ENCODE measurements at places on chromosomes 16 and 17.

DNA sequence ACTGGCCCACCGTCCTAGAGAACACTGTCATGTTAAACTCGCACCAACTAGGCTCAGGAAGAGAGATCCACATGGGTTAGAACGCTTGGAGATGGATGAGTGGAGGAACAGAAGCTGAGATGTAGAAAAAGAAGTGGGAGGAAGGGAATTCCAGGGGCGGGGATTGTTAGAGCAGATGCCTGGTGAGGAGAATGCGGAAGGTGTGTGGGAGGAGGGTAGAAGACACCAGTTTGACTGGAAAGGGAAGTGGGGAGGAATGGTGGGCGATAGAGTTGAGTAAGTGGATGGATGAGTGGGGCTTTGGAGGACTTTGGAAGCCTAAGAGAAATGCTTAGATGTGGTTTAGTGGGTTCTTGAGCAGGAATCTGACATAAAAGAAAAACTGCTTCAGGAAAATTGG, 37.4 kb downstream of the DHX38 start:
- DNase-seq: no peak

DNA sequence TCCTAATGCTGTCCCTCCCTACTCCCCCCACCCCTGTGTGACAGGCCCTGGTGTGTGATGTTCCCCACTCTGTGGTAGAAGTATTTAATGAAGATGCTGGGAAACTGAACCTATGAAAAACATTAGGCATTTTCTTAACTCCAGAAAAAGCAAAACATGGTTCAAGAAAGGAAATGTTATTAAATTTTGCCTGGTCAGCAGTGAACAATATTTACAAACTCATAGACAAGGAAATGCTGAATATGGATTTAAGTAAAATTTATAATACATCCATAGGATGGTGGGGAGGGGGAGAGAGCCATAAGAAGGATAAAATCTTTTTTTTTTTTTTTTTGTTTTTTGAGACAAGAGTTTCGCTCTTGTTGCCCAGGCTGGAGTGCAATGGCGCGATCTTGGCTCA, 10.8 kb upstream of the CRYBA1 start:
- DNase-seq: no peak

DNA sequence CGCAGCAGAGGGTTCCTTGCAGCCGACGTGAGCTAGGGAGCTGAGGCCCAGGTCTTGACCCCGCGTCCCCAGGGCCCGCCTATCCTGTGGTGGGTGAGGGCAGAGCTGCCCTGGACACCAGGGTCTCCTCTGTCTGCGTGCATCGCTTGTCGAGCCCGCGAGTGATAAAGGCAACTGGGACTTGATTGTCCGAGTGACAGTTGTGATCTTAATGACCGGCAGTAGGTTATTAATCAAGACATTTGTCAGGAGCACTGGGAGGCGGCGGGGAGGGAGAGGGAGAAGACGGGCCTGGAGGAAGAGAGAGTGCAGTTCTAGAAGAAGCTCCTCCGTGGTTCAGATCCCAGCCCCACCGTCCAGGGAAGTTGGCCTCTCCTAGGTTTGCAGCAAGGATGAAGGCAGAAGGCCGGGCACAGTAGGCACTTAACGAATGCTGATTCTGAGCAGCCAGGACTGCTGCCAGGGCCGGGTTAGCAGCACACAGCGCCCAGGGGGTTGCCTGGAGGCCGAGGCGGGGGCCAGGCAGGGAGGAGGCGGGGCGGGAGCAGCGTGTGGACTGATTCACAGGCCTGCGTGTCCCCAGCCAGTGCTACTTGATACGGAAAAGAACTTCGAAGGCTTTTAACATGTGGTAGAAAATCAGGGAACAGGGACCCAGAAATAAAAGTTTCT, 11.3 kb upstream of the GSE1 start:
- no peak for DNase-seq

- DNase-seq: no peak
These were observed 33.3 kb downstream of the WFDC1 start for GRCh38 chr16:84327926-84328505.

- DNase-seq: no peak
These were observed 254.3 kb upstream of the TNRC6C start for GRCh38 chr17:77704048-77704815.

DNA sequence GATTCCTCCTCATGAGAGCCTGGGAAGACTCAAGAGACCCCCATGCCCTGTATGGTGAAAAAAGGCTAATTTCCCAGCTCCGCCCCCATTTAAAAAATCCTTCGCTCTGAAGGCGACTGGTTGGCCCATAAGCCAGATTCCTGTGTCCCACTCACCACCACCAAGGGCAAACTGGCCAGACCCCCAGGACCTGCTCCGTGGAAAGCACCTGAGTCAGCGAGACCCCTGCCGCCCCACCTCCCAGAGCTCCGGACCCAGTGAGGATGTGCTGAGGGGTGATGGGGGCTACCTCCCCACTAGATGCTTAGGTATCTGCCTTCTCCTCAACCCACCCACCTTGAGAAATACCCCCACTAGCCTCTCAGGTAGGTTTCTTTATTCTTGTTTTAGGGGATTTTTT, 42.2 kb downstream of the RBFOX3 start:
- no peak for DNase-seq

GRCh38 chr16:1177053-1177452, 24.1 kb downstream of the CACNA1H start:
- no peak for DNase-seq

DNA sequence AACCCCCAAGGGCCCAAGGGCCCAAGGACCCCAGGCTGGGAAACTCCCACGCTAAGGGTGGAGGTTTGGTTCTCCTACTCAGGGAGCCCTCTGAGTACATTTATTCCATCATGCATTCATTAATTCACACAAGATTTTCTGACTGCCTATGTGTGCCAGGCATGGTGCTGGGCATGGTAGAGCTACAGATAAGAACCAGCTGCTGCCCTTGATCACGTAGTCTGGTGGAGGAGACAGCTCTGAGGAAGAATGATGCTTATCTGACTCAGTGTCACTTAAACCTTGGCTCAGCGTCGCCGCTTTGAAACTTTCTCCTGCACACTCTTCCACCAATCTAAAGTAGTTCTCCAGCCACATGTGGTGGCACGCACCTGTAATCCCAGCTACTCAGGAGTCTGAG, 3.6 kb upstream of the ARL4D start:
- DNase-seq: no peak

DNA sequence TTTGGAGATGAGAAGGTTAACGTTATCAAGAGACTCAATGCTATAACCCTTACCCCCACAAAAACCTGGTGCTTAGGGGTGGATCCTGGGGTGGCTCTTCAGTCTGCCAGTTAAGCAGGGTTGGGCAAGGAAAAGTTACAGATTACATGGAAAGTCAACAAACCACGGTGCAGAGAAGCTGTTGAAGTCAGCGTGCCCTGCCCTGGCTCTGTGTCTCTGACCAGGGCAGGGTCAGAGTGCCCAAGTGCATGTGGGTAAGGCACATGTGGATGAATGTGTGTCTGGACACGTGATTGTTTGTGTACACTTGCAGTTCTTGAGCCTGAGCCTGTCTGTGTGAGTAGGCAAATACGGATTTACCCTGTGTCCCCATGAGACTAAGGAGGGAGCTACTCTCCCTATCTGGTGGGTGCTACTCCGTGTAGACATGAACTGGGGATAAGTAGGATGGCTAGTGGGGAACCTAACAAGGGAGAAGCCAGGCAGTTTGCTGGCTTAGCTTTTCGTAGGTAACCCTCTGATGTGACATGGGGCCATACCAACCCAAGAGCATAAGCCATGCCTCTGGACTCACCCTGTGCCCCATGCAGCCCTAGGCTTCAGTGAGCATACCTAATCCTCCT, 5.5 kb downstream of the IGFBP4 start:
- no peak for DNase-seq

Data from CD4-positive, alpha-beta T cell treated with Interleukin-12 subunit alpha and Interleukin-12 subunit beta, for 1 hour (primary cell).